ENCODE measurements at places on chromosomes 2 and 18.
A peak's percentile ranks its signal among the peaks of the same experiment; 100 is the strongest.

DNA sequence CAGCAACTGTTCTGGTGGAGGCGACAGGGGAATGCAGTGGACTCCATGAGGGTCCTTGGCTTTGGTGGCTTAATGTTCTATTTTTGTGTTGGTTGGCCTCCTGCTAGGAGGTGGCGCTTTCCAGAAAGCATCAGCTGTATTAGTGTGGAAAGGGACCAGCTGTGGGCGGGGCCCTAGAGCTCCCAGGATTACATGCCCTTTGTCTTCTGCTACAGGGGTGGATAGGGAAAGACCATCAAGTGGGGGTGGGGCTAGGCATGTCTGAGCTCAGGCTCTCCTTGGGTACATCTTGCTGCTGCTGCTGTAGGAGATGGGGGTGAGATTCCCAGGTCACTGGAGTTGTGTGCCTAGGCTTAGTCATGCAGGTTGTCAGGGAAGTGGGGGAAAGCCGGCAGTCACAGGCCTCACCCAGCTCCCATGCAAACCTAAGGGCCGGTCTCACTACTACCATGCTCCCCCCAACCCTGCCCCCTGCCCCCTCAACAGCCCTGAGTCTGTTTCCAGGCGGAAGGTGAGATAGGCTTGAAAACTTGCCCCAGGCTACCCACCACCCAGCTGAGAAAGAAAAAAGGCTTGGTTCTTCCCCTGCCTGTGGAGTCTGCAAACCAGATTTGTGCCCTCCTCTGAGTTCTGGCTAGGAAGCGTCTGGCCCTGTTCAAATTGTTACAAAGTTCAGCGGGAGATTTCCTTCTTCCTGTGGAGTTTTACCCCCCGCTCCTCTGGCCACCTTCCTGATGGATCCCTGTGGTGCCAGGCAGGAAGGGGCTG, 141.3 kb upstream of the LYPD1 start:
- no peak for DNase-seq

- peak; percentile 57 for DNase-seq
Observed at GRCh38 chr2:239948100-239948881, 76.9 kb downstream of the NDUFA10 start.

GRCh38 chr18:60568220-60568619, 195.6 kb upstream of the MC4R start:
- no peak for DNase-seq

DNA sequence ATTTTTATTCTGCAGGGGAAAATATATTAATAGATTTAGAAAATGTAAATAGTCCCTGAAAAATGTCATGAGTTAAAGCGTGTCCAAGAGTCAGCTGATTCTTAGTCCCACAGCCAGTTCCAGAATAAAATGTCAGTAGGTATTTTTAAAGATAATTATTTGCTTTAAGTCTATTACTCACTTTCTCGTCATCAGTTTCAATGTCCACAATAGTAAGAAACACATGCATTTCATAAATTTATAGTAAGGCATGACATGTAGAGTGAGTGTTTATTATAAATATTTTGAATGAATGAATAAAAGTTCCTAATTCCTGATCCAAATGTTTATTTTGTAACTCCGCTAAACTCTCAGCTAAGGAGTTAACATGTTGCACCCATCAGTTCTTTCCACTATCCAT, 1044.0 kb upstream of the PIK3C3 start:
- no peak for DNase-seq

GRCh38 chr2:232315049-232315922, 63.3 kb upstream of the ALPP start:
- DNase-seq = peak; percentile 90

DNA sequence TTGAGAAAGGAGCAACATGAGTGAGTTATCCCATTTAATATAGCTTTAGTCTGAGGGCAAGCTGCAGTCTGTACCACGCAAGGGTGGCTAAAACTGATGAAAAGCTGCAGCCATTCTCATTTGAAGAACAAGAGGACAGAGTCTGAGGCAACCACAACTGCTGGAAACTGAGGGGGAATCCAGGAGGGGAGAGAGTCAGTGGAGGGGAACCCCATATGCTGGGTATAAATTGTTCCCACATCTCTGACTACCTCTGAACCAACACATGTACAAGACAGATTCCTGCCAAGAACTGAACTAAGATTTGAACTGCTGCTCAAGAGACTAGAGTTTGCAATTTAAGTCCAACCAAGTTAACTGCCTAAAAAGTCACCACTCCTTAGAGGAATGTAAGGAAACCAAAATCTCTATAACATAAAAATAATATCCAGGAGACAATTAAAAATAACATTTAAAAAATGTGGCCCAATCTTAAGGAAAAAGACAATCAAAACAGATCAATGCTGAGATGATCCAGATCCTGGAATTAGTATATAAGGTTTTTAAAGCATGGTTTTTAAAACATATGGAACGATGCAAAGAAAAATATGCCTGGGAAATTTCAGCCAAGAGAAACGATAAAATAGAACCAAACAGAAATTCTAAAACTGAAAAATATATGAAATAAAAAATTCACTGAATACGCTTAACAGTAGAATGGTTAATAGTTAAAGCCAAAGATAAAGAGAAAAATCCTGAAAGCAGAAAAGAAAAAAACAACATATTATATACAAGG, 11.2 kb downstream of the CWC22 start:
- no peak for DNase-seq

DNA sequence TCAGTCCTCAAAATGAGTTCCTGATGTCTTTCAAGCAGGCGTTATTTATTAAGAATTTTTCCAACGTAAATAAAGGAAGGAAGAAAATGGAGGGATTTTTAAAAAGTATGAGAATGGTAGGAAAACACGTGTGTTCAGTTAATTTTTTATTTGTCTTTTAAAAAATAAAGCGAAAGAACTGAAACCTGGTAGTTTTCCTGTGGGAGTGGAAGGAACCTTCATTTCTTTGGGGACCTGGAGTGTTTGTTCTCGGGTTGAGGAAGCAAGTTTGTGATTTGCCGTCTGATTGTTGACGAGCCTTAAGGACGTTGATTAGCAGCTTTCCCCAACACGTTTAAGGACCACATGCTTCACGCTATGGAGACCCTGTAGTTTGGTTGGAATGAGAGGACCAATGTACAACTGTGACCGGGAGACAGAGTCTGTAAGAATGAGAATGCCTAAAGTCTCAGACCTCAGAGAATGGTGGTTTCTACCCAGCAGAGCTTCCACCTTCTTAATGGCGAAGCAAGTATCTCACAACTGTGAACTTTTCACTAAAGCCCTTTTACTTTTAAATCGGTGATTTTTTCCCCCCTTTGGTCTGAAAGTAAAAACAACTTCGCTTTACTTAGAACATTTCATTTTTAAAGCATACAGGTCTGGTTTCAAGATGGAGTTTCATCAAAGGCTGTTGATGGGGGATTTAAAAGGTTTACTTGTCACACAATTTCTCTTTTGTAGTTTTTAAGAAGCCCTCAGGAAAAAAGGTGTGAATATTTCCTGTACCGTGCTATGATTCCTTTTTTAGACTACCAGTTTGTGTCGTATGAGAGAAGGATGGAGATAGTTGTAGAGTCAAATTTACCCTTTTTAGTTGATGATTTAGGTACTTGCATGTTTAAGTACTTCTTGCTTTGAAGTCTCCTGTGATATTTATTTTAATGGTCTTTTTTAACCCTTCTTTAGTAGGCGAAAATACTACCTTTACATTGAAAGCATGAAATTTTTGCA, 1.4 kb downstream of the TTC39C start:
- no peak for DNase-seq

DNA sequence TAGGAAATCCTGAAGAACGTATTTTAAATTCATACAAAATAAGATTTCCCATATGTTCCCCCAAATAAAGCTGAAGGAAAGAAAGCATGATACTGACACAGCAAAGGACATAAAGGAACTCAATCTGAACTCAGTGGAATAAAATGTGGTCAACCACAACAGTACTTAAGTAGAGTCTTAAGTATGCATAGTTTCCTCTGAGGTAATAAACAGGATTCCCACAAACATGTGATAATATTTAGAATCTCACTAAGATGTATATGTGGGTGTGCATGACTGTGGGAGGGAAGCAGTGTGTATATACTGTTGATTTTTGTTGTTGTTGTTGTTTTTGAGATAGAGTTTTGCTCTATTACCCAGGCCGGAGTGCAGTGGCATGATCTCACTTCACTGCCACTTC, 69.3 kb downstream of the NOL10 start:
- DNase-seq = no peak

DNA sequence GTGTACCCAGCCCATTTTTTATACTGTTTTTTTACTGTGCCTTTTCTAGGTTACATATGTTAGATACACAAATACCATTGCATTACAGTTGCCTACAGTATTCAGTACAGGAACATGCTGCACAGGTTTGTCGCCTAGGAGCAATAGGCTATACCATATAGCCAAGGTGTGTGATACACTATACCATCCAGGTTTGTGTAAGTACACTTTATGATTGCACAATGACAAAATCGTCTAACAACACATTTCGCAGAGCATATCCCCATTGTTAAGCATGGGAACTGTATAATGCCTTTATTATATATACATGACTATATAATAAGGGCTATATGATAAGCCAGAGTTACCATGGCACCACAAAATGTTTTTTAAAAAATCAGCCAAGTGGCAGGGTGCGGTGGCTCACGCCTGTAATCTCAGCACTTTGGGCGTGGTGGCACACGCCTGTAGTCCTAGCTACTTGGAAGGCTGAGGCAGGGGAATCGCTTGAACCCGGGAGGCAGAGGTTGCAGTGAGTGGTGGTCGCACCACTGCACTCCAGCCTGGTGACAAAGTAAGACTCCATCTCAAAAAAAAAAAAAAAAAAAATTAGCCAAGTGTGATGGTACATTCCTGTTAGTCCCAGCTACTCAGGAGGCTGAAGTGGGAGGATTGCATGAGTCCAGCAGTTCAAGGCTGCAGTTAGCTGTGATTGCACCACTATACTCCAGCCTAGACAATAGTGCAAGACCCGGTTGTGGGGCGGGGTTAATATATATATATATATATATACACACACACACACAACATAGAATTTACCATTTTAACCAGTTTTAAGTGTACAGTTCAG, 2.8 kb upstream of the CENPA start:
- no peak for DNase-seq

- no peak for DNase-seq
Observed at GRCh38 chr2:28958689-28959088, 22.4 kb upstream of the TOGARAM2 start.

GRCh38 chr18:34880882-34881834, 160.1 kb upstream of the MAPRE2 start:
- DNase-seq = no peak

- no peak for DNase-seq
Observed at GRCh38 chr2:174223388-174223787, 24.9 kb downstream of the OLA1 start.

DNA sequence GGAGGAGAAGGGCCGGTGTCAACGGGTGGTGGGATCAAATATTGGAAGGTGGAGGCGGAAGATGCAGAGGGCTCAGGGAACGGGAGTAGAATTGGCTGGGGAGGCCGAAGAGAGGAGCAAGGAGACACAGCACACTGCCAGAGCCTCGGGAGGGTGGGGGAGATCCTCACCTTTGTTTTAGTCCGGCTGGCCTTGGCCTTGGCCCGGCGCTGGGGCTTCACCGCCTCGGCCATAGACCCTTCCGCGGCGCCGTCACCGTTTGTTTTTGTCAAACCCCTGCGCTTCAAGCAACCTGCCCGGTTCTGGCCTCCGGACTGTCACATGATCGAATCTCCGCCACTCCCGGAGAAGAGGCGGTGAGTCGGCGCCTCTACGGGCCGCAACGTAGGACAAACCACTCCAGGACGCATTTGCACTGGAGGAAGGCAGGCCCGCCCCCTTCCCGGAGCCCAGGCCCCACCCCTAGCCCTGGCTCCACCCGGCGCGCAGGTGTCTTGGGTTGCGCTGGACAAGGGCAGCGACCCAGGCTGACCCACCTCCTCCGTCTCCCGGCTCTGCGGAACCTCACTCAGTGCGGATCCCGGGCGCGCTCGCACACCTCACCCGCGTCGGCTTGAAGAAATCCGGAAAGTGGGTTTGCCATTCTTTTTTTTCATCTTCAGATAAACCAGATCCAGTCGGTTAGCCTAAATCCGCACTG, at the start of gene EPG5:
TSS of gene EPG5 (minus strand) at position 323 of the 700 bp plus-strand sequence. CDS start at position 233, 90 bp downstream.
- peak; percentile 97 for DNase-seq

DNA sequence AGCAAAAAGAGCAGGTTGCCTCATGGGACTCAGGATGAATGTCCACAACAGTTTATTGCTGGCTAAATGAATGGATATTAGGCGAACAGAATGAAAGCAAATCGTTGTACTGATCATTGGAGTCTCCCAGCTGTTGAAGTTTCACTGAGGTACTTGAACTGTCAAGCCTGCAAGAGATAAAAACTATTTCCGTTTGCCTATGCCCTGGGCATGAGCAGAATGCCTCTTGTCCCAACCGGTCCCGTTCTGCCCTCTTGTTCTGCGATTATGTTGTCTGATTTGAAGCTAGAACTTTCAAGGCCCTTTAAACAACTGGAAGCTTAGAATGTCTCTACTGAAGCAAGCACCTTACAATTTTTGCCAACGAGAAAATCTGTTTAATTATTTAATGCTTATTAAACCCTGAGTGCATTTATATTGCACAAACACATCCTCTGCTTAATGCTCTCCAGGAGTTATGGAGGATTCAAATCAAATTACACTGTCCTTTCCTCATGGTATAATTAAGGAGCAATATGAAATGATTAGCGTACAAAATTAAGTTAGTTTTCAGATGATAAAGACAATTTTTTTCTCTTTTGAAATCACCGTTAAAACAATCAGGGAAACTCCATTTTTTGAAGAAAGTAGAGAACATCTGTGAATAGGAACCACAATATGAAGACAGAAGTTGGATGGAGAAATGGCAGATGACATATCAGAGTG, 17.7 kb downstream of the QPCT start:
- DNase-seq = no peak

All from Right ventricle myocardium inferior (tissue), 1 donor.